Activated T-cell treated with anti-CD3 and anti-CD28 coated beads, Interleukin-2, amount 50 U/mL, for 4 hours (primary cell): ENCODE measurements at places on chromosomes 12 and 14. TPM values are rescaled to one million over a fixed set of nuclear protein-coding genes. Genes with fewer than 3 reads are reported as not detected.

DNA sequence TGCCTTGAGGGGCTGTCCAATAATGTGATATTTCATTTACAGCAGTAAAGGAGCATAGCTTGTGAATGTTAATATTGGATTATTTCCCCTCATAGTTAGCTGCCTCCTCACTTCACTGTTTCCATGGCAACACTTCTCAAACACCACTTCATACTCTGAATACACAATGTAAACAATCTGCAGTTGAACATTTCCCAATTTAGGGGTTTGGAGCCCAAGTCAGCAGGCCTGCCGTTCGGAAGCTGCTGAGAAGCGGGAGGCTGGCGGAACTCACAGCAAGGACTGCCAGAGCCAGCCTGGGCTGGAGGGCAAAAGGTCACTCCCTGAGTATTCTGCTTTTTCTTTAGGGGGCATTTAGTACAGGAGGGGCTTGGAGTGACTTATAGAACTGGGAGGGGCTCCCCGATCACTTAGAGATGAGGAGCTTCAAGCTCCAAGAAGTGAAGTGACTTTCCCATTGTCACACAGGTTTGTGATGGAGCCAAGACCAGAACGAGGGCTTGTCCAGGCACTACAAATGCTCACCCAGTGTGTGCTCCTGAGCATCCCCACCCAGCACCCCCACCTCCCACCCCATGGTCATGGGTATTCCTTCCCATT, 12.1 kb upstream of the SLC24A4 start:
- no peak for DNase-seq

DNA sequence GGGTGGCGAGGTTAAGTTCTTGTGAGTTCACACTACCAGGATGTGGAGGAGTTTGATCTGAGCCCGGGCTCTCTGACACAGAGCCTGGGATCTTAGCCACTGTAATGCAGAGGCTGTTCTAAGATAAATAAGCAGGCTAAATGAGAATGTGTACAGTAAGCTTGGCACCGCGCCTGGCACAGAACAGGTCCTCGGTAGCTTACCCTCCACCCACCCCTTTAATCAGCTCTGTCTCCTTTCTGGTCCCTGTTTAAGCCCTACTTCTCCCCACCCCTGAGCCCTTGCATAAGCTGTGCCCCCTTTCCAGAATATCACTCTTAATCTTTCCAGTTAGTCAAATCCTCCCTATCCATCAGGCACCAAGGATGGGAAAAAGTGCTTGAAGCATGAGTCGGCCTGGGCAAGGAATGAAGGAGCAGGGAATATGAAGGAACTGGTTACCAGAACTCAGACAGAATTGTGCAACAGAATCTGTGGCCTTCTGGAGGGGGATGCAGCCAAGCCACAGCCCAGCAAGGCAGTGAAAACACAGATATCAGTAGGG, 32.8 kb upstream of the CMKLR1 start:
- no peak for DNase-seq

LYZ gene
- total RNA-seq = 0.71 TPM

ACOT6 gene
- not detected for total RNA-seq

KCNH3 gene
- 3.3 TPM for total RNA-seq

- no peak for DNase-seq
Observed at GRCh38 chr12:125509195-125509594, 444.0 kb downstream of the AACS start.

DNA sequence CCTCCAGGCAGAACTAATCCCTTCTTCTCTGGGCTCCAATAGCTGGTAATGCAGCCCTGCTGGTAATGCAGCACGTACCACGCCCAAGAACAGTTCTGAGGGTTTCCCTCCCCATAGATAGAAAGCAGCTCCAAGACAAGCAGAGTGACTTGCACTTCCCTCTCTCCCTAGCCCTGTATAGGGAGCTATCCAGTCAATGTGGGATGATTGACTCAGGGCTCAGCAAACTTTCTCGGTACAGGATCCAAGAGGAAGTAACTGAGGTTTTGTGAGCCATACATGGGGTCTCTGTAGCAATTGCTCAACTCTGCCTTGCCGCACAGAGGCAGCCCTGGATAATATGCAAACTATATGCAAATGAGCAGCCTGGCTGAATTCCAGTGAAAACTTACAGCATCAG, 15.5 kb upstream of the FKBP4 start:
- no peak for DNase-seq

KRT80 gene
- total RNA-seq = not detected

DNA sequence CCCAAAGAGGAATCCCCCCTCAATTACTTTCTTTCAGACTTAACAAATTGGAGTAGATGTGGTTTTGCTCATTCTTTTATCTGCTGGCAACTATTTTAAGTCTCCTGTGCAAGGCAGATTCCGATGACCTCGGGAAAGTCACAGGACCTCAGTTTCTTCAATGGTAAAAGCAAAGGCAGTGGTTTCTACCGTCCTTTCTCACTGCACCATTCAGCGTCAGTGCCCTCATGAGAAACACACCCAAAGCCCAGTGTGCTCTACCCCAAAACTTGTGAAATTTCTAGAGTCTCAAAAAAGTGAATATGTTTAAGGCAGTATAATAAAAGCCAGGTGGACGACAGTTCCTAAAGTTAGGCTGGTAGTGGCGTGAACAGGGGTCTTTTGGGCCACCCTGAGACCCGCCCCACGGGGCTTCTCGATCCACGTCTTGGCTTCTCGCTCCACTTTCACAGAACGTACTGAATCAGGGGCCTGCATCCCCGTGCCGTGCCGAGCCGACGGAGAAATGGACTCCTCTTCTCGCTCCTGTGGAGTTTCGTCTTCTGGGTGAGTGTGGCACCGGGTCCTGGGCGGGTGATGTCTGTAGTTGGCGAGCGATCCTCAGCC, 1.3 kb upstream of the ARHGAP5 start:
- no peak for DNase-seq
